ENCODE measurements at places on chromosomes 13 and 19. TPM values are rescaled to one million over a fixed set of nuclear protein-coding genes. Genes with fewer than 3 reads are reported as not detected.
A peak's percentile ranks its signal among the peaks of the same experiment; 100 is the strongest.

CTXN1 gene
- polyA plus RNA-seq, result 18.1 TPM

UBE2L5 gene
- not detected for polyA plus RNA-seq

IL27RA gene
- 17.1 TPM for polyA plus RNA-seq

FSD1 gene
- polyA plus RNA-seq, result 18.5 TPM

CPB2 gene
- polyA plus RNA-seq, result not detected

KIR2DL3 gene
- not detected for polyA plus RNA-seq

DNA sequence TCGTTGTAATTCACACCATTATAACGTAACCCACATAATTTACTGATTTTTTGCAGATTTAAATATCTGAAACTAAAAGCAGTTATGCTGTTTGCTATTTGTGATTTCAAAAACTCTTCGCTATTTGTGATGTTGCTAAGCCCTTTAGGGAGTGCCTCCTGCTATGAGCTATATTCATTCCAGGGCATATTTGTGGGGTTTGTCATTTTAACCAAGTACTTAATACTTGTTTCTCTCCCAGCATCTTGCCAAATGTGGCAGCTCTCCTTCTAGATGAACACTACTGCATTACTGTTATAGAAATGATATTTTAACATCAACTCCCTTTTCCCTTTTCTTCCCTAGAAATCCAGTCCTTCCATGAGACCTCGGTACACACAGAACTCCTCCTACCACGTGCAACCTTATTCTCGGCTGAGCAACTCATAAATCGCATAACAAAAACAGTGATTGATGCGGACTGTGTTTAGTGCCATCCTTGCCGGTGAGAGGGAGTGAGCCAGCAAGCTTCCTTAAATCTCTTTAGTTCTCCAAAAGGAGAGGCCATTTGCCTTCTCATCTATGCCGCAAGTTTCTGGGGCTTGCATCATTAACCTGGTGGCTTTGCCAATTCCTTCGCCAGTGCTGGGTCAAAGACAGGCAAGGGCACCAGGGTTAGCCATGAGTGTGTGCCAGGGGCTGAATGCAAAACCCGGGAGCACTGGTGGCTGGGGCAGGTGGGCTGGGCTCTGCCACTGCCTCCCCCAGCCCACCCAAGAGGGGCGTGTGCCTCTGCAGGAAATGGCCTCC is 33.4 kb downstream of the RFX2 start:
- no peaks in the 10 kb centered on the region for H3K36me3 ChIP-seq
- H3K27me3 ChIP-seq, result no peaks in the 10 kb centered on the region
- no peak overlapping the region for H3K27ac ChIP-seq
- no peak overlapping the region for H3K4me3 ChIP-seq
- no peaks in the 10 kb centered on the region for H3K4me1 ChIP-seq

- no peak for DNase-seq
- H3K4me3 ChIP-seq, result no peak overlapping the region
- H3K27me3 ChIP-seq, result no peaks in the 10 kb centered on the region
- peaks cover 12% of the 10 kb centered on the region for H3K4me1 ChIP-seq
Measured at GRCh38 chr13:32203221-32203620, 111.9 kb downstream of the ZAR1L start.

- peaks cover 16% of the 10 kb centered on the region for H3K27me3 ChIP-seq
- H3K27ac ChIP-seq, result no peak within 1 kb of the TSS
- H3K4me1 ChIP-seq, result no peaks in the 10 kb centered on the region
- no peaks in the 10 kb centered on the region for H3K36me3 ChIP-seq
Measured at GRCh38 chr19:17448131-17448967, at the start of gene TMEM221. Gene TMEM221, minus strand, starts transcription at chr19:17448668. Its CDS starts 206 bp downstream, at chr19:17448462.

DNA sequence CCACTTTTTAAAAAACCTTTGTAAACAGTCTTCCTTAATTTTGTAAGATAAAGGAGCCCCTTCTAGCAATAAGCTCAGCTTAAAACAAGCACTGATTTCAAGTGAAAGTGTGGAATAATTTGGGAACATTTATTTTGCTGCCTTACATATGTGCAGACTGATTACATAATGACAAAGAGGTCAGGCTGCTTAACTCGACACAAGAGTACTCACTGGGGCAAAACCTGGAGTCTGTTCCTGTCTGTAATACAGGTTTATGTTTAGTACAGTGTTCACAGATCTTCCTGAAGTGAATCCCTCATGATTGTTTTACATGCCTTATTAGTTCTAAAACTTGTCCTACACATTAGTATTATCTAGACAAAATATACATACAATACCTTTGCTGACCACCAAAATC is 609.8 kb downstream of the LMO7 start:
- H3K27me3 ChIP-seq, result no peaks in the 10 kb centered on the region
- DNase-seq, result no peak
- no peaks in the 10 kb centered on the region for H3K36me3 ChIP-seq
- H3K4me3 ChIP-seq, result no peak overlapping the region

DNA sequence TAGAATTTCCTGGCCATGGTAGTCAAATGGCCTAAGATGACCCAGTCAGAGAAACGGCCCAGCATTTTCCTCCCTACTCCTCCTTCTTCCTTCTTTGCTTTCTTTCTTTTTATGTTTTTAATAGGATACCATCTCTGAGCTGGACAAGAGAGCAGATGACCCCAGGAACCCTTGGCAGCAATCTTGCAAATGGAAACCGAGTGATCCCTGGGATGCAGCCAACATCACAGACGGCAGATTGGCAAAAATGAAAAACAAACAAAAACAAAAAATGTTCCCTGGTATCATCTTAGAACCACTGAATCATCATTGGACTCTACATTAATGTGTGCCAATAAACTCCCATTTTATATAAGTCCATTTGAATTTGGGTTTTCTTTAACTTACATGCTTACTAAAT is 424.4 kb downstream of the FGF14 start:
- no peak overlapping the region for H3K4me3 ChIP-seq
- no peaks in the 10 kb centered on the region for H3K27me3 ChIP-seq
- no peaks in the 10 kb centered on the region for H3K36me3 ChIP-seq
- no peak overlapping the region for H3K27ac ChIP-seq
- no peaks in the 10 kb centered on the region for H3K4me1 ChIP-seq

- no peaks in the 10 kb centered on the region for H3K36me3 ChIP-seq
- no peak for DNase-seq
- H3K27ac ChIP-seq, result no peak overlapping the region
- H3K4me1 ChIP-seq, result no peaks in the 10 kb centered on the region
- H3K4me3 ChIP-seq, result no peak overlapping the region
Measured at GRCh38 chr13:113791226-113791625, 32.2 kb downstream of the TMEM255B start.

DNA sequence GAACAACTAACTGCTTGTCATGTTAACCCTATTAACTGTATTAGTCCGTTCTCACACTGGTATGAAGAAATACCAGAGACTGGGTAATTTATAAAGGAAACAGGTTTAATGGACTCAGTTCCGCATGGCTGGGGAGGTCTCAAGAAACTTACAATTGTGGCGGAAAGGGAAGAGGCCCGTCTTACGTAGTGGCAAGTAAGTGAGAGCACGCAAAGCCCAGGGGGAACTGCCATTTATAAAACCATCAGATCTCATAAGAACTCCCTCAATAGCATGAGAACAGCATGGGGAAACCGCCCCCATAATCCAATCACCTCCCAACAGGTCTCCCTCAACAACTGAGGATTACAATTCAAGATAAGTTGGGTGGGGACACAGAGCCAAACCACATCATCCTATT is 34.7 kb downstream of the PHF11 start:
- peaks cover 13% of the 10 kb centered on the region for H3K4me1 ChIP-seq
- DNase-seq, result no peak
- peaks cover 3% of the 10 kb centered on the region for H3K36me3 ChIP-seq

DNA sequence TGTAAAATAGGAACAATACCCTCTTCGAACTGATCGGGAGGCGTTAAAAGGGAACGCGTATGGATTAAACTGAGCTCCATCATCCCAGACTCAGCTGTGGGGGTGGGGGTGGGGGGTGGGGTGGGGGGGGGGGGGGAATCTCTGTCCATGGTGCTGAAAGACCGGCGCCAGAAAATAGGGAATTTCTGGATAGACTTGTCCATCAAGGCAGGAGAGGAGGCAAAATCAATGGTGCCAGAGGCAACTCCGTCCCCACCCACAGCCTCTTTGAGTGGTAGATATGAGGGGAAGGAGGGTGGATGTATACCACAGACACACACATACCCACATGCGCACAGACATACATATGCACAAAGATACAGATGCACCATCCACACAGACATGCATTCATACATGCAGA is 37.4 kb downstream of the ZNF787 start:
- no peak overlapping the region for H3K4me3 ChIP-seq
- no peaks in the 10 kb centered on the region for H3K36me3 ChIP-seq

DNA sequence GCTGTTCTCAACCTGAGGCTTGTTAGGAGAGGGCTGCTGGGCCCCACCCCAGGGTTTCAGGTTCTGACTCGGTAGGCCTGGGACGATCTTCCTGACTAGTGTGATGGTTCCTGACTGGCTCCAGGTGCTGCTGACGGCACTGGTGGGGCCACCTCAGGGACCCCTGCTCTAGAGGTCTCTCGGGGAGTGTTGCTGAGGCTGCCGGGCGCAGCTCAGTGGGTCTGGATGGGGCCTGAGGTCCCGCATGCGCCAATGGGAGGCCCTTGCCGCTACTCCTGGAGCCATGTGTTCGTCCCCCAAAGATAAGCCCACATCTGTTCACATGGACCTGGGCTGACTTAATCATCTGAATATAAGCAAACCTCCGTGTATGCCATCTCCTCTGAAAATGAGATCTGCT is 133.0 kb downstream of the ATP11A start:
- H3K36me3 ChIP-seq, result peaks cover 56% of the 10 kb centered on the region
- no peak overlapping the region for H3K4me3 ChIP-seq
- H3K4me1 ChIP-seq, result no peaks in the 10 kb centered on the region
- H3K27ac ChIP-seq, result no peak overlapping the region
- no peak for DNase-seq
- no peaks in the 10 kb centered on the region for H3K27me3 ChIP-seq

DNA sequence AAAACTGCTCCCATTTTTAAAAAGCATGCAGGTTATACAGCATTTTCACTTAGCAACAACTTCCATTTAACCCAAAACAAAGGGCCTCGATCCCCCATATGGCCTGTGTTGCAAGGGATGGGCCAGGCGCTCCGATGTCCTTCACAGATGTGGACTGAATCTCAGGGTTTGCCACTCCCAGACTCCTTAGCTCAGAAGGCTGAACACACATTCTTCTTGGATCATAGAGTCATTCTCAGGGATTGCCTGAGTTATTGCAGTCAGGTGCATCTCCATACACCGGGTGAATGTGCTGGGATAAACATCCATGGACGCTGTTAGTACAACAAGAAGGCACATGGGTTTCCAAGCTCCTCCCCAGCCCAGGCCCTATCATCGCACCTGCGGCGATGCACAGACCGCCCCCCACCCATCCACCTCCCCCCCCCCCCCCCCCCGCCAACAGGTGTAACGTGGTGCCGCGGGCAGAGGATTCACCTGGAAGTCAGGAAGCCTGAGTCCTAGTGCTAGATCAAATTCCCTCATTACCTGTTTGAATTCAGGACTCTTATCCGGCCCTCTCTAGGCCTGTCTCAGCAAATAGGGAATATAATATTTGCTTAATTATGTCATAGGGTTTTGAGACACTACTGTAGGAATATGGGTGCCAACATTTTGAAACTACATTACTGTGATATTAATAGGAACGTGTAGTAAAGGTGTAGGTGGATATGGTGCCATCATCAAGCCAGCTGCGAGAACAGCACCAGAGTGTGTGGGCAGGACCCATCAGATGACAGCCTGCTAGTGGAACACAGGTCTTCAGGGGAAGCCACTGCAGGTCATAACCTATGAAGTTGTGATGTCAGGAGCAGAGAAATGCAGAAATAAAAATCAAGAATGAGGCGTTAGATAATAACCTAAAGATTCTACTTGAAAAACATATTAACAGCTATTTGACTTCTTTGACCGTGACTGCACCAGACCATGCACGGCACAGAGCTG is 110.9 kb downstream of the SACS start:
- no peak for DNase-seq
- no peaks in the 10 kb centered on the region for H3K4me1 ChIP-seq
- no peak overlapping the region for H3K4me3 ChIP-seq
- H3K36me3 ChIP-seq, result no peaks in the 10 kb centered on the region

DNA sequence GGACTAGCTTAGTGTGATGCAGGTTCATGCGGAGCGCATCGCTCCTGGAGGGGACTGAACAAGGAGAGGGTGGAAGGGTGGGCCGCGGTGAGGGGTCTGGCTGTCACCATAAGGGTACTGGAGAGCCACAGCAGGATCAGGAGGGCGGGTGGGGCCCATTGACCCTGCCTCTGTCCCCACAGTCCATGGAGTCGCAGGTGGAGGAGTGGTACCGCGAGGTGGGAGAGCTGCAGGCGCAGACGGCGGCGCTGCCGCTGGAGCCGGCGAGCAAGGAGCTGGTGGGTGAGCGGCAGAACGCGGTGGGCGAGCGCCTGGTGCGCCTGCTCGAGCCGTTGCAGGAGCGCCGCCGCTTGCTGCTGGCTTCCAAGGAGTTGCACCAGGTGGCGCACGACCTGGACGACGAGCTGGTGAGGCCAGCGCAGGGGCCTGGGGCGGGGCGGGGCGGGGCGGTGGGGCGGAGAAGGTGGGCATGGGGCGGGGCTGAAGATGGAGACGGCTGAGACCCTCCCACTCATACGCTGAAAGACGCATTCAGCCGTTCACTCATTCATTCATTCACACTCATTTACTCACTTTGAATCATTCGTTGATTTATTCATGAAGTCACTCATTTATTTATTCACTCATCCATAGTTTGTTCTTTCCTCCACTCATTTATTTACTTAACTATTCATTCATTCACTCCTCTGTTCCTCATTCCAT is 27.5 kb upstream of the SHKBP1 start:
- H3K27ac ChIP-seq, result no peak overlapping the region
- H3K4me3 ChIP-seq, result no peak overlapping the region

- no peaks in the 10 kb centered on the region for H3K27me3 ChIP-seq
- no peak overlapping the region for H3K4me3 ChIP-seq
- no peak for DNase-seq
- H3K36me3 ChIP-seq, result no peaks in the 10 kb centered on the region
Measured at GRCh38 chr13:28333204-28333881, 161.6 kb downstream of the FLT1 start.

GRCh38 chr19:35767288-35768081 is 7.9 kb upstream of the ARHGAP33 start:
- H3K36me3 ChIP-seq, result no peaks in the 10 kb centered on the region
- H3K4me3 ChIP-seq, result no peak overlapping the region
- peak overlapping the region; percentile 15 for H3K27ac ChIP-seq
- no peak for DNase-seq
- H3K4me1 ChIP-seq, result peaks cover 5% of the 10 kb centered on the region
- H3K27me3 ChIP-seq, result no peaks in the 10 kb centered on the region

DNA sequence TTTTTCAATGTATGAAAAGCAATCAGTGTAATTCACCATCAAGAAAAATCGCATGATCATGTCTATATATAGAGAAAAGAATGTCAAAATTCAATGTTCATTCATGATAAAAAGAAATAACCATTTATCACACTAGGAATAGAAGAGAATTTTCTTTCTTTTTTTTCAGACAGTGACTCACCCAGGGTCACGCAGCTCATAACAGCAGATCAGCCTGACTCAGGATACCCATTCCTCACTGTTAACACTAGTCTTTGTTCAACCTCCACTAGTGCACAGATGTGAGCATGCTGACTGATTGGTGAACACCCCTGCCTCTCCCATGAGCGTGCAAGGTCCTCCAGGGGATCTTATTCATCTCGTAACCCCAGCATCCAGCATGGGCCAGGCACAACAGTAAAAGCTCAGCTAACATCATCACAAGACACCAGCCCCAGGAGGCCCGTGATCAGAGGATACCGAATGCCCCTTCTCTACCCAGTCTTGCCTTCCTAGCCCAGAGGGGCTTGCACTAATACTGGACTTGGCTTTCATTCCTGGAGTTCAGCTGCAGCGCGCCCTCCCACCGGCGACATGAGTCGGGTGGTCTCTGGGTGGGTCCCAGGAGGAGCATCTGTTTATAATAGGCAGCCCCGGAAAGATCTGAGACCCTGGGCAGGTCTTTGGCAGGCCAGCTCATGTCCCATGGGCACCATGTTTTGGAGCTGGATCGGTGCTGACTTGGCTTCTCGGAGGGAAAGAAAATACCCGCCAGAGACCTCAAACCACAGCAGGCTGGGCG is 539.5 kb upstream of the SLC10A2 start:
- DNase-seq, result no peak
- H3K36me3 ChIP-seq, result no peaks in the 10 kb centered on the region
- H3K4me1 ChIP-seq, result peaks cover 1% of the 10 kb centered on the region
- H3K27ac ChIP-seq, result no peak overlapping the region
- H3K27me3 ChIP-seq, result no peaks in the 10 kb centered on the region

Measured in cardiac muscle cell (in vitro differentiated cells and primary cell).